ENCODE measurements at places on chromosomes 11 and 22.

GRCh38 chr22:44445731-44446130 lies 52.3 kb downstream of the RTL6 start:
- DNase-seq = no peak

GRCh38 chr11:27211370-27212127 lies 151.5 kb downstream of the CCDC34 start:
- DNase-seq = no peak

DNA sequence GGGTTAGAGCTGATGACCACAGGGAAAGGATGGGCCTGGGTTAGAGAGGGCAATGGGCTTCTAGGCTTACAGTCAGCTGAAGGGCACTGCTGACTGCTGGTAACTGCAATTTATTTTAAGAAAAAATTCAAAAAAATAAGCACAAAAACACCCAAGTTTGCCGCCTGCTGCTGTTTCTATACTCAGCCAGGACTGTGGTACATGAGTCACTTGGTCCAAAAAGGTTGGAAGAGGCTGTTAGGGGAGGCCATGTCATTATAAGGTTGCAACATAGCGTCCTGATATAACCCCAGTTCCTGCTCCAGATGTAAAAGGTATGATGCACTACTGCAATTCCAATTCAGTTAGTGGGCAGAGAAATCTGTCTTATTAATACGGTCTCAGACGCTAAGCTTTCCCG lies 98.9 kb downstream of the ETS1 start:
- no peak for DNase-seq

DNA sequence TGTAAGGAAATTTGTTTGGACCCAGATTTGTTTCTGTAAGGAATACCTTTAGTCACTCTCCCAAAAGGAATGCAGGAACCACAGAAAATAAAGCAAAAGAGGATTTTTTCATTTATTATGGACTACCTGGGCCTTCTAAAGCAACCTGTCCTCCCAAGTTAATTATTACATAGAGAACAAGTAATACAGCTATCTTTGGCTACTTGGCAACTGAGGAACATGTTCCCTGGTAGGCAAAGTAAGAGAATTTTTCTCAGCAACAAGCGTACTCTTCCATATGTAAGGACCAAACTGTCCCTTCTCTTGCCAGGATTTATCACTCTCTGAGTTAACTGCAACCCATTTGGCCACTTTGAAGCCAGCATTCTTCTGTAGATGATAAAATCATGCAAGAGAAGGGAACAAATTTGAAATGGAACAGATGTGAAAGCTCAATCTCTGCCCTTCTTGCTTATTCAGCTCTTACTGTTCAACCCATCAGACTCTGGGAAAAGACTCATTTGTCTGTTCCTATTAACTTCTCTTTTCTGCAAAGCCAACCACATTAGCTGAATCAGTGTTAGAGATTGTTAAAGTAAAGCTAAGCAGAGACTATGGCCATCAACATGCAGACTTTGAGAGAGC lies 190.2 kb downstream of the SWAP70 start:
- DNase-seq = no peak

- DNase-seq = no peak
These were observed 129.7 kb downstream of the LDLRAD3 start for GRCh38 chr11:36073411-36074203.

- no peak for DNase-seq
These were observed 80.1 kb downstream of the PICALM start for GRCh38 chr11:85988780-85989179.

DNA sequence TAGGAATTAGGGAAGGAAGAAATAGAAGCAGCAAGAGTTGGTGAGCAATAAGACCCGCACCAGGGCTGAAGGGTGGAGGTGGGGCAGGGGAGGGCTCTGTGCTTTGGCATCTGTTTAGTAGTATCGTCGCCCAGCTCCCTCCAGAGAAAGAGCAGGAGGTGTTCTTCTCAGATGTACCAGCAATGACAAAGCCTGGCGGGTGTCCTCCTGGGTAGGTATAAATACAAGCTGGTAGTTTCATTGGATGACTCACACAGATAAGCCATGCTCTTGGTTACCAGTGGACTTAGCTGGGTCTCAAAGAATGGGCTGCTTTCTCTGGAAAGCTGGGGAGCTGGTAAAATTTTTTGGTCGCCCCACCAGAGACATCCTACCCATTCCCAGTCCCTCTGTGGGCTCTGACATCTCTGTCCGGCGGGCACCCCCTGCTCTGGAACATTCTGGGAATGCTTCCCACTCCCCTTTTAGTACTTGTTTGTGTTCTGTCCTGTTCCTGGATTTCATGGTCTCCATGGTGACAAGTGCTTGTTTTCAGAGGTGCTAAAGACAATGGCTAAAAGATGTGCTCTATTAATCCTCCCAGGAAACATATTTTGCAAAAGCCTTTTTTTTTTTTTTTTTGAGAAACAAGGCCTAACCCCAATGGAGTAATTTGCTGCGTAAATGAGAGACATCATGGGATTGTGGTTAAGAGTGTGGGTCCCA lies 15.4 kb upstream of the TUBA8 start:
- DNase-seq = no peak

DNA sequence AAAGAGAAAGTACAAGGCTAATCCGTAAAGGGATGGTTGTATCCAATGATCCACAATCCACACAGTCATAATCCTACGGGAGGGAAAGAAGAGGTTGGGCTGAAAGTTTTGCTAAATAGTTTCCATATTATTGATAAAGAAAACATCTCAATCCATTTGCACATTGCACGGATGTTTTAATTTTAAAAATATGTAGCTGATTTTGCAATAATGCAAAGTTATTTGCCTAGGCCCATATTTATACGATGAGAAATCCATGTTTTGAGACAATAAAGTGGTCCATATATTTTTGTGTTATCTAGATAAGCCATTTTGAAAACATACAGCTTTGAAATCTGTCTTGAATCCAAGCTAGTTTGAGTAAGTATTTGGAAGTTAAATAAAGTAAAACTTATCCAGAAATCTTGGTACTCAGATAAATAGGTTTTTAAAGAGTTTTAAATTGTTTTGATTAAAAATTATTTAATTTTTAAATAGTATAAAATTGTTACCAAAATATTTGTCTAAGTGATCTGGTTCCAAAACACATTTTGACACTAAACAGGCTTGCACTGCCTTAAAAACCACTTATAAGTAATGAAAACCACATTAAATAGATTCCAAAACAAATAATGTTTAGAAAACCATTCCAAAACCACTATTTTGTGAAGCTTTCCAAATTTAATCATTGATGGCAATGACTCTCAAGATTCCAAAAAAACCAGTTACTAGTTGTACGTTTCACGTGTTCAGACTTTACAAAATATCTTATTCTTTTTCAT lies 38.2 kb upstream of the PAMR1 start:
- no peak for DNase-seq

DNA sequence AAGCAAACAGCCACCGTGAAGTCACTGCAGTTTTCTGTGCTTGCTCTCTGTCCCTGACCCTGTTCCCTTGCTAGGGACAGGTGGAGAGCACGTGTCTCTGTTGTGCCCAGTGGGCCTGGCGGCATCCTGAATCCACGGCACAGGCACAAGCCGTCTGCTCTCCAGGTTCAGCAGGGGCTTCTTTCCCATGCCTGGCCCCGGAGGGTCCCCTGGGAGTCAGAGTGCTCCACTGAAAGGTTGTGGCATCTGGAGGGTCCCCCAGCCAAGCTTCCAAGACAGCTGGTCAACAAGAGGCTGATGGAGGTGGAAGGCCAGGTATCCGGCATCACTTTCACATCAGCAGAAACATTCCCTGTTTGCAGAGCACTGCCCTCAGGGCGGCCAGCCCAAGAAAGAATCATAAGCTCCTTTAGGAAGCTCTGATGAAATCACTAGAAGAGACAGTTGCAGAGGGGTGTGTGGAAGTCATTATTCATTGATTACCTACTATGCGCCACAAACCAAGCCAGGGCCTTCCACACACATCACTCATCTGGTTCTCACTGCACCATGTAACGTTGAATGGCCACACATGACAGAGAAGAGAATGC lies 346.4 kb upstream of the B3GAT1 start:
- DNase-seq = no peak

DNA sequence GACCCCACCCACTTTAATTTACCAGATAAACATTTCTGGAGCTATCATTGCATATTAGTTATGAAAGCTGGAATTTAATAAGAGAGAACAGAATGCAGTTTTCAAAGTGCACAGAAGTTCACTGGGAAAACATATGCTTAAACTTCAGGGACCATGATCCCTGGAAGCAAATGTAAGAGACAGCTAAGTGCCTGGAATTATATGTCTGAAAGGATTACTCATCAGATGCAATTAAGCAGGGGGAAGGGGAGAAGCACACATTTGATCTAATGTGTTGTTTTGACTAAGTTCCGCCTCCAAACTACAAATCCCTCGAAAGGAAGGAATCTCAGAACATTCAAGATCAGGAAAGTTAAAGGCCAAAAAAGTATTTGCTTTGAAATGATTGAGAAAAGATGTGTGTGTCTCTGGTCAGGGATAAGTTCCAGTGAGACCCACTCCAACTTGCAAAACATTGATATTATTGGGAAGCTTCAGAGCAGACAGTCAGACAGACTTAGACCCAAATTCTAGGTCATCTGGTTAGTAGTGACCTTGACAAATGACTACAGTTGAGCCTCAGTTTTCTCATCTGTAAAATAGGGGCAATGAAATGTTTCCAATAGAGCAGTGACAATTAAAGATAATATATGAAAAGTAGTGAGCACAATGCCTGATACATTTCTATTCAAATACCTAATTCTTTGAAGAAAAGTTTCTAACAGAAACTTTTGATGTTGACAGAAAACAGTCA lies 147.6 kb downstream of the ME3 start:
- no peak for DNase-seq

DNA sequence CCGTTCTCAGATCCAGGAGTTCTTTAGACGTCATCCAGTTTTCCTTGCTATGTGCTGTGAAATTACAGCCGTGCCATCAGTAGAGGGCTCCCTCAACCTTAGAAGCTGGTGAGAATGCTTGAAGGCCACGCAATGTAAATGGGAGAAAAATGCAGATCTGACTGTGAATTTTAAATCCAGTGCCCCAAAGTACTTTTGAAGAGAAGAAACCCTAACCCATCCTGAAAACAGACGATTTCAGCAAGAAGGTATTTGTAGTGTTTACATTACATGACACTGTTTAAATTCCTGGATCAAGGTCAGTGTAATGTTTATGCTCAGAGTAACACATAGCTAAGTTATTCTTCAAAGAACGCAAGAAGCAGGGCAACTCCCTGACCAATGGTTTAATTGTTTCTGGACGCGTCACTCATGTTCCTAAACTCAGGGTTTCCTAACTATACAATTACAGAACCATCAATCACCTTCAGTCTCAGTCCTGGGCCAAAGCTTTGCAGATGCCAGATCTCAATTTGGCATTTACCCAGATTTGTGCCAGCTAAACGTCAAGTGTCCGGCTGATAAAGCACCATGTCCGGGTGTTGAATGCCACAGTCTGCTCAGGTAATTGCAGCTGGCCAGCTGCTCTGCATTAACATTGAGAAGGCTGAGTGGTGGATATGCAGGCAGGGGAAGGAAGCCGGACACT lies 38.2 kb downstream of the ADAMTS8 start:
- DNase-seq = peak; percentile 15

DNA sequence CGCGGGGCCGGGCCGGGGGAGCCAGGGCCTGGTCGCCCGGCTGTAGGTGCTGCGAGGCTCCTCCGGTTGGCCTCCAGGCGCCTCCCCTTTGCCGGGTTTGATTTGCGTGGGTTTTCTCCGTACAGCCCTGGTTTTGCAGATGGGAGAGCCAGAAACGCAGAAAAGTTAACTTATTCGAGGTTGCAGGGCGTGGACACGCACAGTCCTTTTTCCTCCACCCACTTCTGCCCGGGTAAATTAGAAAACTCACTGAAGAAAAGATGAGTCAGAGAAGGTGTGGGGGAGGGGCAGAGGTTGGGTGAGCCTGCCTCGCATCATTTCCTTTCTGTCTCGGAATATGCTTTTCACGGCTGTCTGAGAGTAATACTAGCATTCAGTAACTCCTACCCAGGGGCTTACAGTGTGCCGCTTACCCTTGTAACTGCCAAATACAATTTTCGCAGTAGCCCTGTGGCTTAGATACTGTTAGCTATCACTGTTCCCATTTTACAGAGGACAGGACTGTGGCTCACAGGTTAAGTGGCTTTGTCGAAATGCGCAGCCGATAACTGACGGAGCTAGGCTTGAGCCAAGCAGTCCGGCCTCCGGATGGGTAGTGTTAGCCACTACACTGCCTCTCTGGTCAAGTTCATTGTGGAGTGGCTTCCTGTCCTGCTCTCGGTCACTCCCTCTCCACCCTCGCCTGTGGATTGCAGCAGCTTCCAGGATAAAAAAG lies 812 bp downstream of the FADD start:
- DNase-seq = peak; percentile 11

- no peak for DNase-seq
These were observed 74.7 kb downstream of the C11orf58 start for GRCh38 chr11:16813126-16813525.

- no peak for DNase-seq
These were observed 23.9 kb upstream of the TMPRSS13 start for GRCh38 chr11:117953024-117953671.

- no peak for DNase-seq
These were observed 3.6 kb upstream of the AP2A2 start for GRCh38 chr11:921921-922678.

DNA sequence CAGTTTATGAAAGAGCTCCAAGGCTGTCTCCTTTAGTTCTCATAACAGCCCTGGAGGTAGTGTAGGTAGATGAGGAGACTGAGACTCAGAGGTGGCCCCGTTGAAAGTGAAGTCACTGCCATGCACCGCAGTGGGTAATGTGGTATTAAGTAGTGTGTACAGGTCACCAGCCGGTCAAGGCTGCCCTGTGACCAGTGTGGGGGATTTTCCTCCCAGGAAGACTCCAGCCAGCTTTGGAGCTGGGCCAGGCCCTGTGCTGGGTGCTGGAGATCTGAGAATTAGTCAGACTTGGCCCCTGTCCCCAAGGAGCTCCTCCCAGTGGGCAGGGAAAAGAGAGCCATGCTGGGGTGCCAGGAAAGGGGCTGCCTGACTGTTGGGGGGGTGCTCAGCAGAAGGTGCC lies 5.3 kb downstream of the OMP start:
- peak; percentile 56 for DNase-seq

- DNase-seq = no peak
These were observed 3.6 kb downstream of the MAP3K11 start for GRCh38 chr11:65610404-65610803.

DNA sequence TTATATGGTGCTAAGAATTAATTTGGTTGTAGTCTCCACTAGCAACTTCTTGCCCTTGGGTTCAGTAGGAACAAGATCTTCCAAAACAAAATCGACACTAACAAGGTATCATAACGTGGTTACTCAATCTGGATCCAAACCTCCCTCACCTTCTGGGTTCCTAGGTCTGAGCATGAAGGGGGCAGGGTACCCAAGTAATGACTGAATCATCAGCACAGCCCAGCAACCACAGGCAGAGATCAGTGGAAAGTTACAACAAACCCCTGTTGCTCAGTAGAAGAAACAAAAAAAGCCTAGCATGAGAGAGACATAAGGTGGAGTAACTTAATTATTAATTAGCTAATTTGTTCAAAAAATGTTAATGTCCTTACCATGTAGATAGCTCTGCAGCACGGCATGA lies 221.4 kb downstream of the BLID start:
- no peak for DNase-seq

DNA sequence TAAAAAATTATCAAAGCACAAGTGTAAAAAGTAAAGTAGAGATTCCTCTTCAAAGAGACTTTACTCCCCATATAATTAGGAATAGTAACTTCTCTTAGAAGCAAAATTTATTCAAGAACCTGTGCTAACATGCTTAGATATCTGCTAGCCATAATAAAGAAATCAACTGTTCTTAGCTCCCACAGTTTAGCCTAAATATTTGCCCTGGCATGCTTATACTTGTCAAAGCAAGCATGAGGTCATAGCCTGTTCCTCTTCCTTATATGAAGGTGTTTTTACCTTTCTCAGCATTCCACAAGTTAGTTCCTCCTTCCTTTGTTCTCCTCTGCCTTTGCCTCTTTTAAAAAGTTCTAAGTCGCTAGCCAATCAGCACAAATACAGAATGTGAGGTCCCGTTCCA lies 30.3 kb downstream of the RIC3 start:
- no peak for DNase-seq
